MM.1S (cell line): ENCODE measurements at places on chromosomes 7 and 10.

DNA sequence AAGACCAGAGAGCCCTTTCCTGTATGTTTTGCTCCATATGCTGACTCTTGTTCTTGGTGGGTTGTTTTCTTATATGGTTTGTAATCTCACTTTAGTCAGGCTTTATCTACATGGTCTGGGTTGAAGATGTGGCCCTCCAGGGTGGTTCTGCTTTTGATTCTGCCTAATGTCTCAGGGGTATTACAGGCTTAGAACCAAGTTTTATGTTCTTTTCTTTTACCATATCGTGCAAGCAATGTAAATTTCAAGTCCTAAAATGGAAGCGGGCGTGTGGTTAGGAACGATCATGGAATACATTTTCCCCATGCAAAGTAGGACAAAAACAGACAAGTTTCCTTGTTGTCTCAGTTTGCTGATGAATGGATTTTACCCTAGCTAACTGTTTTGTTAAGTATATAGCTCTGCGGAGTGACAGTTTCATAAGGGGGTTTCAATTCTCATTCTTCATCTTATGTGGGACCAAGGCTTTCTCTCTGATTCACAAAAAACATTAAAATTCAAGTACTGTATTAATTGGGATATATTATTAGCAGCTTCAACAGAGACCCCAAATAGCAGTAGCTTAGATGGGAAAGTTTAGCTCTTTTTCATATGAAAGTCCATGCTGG lies 58.7 kb downstream of the MTURN start:
- no peak for DNase-seq

- peak; percentile 29 for DNase-seq
These were observed 20.4 kb downstream of the GRID2IP start for GRCh38 chr7:6530626-6531491.

- DNase-seq = no peak
These were observed 124.1 kb upstream of the TEX47 start for GRCh38 chr7:88919478-88920131.

DNA sequence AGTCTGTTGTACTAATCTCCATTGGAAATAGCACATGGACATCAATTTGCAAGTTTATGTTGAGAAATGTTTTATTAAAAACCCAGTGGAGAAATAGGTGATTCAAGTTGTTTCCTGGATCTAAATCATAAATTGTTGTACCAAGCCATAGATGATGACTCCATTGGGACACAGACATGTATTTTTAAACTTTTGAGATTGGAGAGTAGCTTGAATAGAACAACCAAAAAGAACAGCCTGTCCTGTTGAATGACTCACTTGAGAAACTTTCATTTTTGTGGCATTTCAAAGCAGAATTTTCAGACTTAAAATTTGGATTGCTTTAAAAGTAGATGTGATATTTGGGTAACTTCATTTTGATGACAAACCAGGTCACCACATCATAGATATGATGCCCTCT lies 197.5 kb downstream of the GPAM start:
- DNase-seq = no peak

DNA sequence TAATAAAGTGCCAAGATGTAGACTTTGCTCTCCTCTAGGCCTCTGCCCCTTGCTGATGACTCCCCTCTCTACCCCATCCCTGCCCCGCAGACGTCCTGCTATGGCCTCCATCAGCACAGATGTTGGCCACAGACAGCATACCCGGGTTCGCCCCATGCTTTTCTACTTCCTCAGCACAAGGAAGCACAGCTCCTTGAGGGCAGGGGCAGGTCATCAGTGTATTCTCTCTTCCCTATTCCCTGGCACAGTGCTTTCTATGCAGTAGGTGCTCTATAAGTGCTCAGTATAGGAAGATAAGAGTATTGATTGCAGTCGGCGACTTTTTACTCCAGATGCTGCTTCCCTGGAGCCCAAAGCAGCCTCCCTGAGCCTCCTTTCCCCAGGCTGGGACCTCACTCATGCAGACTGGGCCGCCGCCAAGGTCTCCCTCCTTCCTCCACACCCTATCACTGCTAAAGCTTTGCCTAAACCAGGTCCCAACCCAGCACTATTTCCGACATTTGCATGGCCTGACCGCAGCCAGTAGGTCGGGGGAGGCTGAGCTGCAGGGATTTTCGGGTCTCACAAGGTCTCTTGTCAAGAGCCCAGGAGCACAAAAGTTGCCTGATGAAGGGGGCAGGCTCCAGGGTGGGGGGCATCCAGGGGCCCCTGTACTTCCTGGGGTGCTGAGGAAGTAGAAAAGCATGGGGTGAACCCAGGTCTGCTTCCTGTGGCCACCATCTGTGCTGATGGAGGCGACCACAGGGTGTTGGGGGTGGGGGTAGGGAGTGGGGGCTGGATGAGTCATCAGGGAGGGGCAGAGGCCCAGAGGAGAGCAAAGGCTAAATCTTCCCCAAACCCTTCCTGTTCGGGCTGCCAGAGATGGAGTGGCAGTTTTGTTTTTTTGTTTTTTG lies 8.0 kb downstream of the CALHM3 start:
- DNase-seq = peak; percentile 91

DNA sequence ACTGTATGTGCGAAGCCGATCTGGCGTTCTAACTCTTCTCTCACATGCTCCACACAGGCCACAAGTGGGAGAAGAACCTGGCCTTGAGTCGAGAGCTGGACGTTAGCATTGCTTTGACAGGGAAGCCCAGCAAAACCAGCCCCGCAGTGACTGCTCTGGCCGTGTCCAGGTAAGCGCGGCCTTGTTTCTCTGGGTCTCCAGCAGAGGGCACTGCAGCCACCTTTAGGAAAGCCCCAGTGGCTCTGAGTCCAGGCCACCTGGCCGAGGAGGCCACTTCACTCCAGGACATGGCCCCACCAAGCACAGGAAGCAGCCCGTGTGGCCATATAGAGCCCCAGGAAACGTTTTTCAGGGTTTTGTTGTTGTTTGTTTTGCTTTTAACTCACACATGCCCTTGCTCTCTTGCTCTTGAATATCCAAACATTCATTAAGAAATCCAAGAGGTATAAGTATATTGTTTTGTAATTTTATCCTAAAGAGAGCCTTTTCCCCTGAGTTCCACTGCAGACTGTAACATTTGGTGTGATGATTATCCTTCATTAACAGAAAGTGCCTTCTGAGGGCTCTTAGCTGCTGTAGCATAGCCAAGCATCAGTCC lies 41.8 kb upstream of the LRRC18 start:
- peak; percentile 59 for DNase-seq

- no peak for DNase-seq
These were observed 37.2 kb upstream of the JCAD start for GRCh38 chr10:30096564-30096963.

- no peak for DNase-seq
These were observed 29.7 kb upstream of the PAX2 start for GRCh38 chr10:100715445-100716385.

DNA sequence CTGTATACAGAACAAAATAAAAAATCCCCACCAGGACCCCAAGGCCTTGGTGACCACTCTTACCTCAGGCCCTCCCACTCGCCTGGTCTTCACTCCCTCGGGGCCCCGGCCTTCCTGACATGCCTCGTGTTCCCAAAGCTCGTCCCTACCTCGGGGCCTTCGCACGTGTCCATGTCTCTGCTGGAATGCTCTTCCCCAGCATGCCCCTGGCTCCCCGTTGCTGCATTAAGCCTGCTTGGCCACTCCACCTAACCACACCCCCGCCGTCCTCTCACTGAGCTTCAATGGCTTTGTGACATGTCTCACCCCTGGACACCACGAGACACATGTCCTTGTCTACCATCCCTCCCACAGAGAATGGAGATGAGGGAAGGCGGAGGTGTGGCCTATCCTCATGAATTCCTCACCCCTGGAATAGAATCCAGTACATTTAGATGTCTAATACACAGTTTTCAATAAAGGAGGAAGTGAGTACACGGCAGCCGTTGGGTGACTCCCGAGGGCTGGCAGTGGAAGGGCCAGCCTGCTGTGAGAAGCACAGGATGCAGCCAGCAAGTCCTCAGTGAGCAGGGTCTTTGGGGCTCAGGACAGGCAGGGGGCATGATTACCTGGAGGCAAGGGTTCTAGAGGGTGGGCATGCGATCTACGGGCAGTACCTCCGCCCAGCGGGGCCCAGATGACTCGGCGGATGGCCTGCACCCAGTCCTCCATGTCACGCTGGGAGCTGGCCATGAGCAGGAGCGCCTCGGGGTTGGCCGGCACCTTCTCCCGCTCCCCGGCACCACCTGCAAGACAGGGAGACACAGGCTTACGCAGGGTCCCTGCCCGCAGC lies 125.7 kb downstream of the ARHGAP22 start:
- no peak for DNase-seq

DNA sequence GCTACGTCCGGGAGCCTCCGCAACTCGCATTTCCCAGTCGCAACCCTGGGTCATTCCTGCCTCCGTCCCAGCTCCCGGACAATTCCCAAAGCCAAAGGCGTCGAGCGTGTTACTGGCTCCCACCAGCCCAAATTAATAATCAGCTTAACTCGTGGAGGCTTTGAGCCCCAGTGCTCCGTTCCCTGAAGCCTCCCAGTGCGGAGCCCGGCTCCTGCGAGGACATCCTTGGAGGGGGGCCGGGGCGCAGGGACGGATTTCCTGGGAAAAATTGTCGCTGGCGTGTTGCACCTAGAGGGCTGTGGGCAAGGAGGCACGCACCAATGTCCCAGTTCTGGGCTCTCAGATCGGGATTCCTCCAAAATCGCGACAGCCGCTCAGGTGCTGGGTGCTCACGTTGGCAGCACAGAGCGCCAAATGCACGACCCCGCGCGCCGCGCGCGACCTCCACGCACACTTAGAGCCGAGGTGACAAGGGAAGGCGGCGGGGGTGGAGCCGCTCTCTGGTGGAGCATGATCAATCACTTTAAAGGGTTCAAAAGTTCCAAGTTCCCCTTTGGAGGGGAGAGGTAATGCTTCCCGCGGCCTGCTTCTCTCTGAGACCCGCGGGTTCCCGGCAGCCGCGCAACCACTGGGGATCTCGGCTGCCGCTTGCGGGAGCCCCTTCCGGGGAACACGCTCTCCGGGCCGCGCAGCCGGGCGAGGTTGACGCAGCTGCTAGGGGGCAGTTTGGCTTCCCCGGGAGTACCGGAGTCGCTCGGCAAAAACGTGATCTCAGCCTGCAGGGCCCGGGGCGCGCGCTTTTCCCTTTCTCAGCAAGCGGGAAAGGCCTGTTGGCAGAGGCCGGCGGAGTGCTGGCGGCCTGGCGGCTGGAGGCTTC lies 25.5 kb downstream of the SKIDA1 start:
- no peak for DNase-seq

GRCh38 chr10:5976512-5977470 lies 552 bp downstream of the IL15RA start:
- DNase-seq = peak; percentile 46

DNA sequence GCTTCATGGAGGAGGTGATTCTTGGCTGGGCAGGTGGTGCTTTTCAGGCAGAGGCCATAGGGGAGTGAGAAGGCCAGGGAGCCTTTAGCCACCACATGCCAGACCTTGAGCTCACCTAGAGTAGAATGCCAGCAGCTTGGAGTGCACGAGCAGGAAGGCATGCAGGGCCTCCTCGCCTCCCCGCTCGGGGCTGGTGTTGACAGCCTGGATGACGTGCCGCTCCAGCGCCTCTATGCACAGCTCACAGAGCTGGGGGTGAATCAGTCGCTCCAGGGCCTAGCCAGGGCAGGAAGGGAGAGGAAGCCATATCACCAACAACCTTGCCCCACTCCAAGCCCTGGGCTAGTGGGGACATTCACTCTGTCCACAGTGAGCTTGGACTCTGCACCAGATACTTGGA lies 15.7 kb downstream of the HPS1 start:
- DNase-seq = no peak

- DNase-seq = peak; percentile 47
These were observed 27.4 kb downstream of the UCMA start for GRCh38 chr10:13206546-13207443.

DNA sequence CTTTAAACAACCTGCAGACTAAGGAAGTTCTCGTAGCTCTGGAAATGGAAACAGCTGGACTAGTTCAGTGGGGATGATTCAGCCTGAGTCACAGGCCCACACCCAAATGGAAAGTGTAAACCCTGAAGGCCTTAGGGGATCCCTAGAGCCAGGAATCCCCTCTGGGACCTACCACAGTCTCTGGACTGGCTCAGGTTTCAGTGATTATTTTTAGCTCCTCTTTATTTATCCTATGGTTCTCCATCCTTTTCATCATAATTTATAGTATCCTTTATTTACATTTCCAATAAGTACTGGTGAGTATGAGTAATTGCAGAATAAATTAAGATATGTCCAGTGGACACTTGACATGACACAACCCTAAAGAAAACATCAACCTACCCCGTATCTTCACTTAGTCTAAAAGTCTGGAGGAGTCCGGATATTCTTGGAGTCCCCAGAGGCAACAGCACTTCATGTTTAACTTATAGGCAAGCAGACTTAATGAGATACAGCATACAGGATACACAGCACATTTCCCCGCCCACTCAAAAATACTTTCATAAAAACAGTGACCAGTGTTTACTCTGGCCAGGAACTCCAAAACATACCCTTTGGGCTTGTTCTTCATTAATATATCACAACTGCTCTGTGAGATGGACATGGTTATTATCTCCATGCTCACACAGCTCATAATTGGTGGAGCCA lies 28.4 kb upstream of the SEMA3E start:
- DNase-seq = no peak

GRCh38 chr7:94088560-94088959 lies 84.4 kb upstream of the BET1 start:
- no peak for DNase-seq

DNA sequence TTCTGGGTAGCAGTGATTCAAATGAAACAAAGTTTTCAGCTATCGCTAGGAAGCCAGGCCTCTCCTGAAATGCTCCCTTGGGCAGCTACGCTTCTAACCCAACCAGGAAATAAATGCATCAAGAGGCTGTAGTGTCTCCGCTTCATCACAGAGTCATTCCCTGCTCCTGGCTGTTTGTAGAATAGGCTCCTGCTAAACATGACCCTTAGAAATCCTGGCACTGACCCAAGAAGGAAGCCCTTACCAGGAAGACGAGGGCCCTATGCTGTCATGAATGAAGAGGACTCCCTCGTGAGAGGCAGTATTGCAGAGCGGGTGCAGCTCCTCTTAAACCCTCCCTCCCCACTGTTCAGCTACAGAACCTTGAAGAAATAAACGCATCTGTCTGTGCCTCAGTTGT lies 48.3 kb downstream of the NOD1 start:
- DNase-seq = no peak

- peak; percentile 21 for DNase-seq
These were observed 25.4 kb upstream of the INPP5F start for GRCh38 chr10:119700321-119700954.

- no peak for DNase-seq
These were observed 152.1 kb upstream of the LYZL2 start for GRCh38 chr10:30781670-30782121.

DNA sequence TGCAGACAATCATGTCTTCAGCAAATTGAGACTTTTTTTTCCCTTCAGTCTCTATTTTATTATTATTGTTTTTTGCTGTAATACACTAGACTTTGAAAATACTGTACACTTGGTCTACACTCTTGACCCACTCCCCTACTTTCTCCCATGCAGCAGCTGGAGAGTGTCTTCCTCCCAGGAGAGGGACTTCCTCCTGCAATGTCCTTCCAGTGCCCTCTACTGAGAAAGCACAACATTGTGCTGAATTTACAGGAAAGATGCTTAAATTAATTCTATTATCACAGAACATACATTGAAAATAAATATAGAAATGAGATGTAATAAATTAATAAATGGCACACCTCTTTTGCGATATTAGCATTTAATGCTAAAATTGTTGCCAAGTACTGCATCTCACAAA lies 411.3 kb downstream of the CCSER2 start:
- no peak for DNase-seq
